ENCODE measurements at places on chromosomes 11 and 22.

- no peak for DNase-seq
These were observed 560.9 kb upstream of the ANO5 start for GRCh38 chr11:21631991-21632390.

GRCh38 chr11:75855206-75855605, 40.2 kb downstream of the UVRAG start:
- no peak for DNase-seq

GRCh38 chr11:95365348-95365747, 134.3 kb upstream of the SESN3 start:
- no peak for DNase-seq

GRCh38 chr22:28810821-28811491, 10.6 kb upstream of the XBP1 start:
- DNase-seq: no peak

All from NT2/D1 (cell line).